ENCODE measurements at places on chromosomes 16 and 17.

DNA sequence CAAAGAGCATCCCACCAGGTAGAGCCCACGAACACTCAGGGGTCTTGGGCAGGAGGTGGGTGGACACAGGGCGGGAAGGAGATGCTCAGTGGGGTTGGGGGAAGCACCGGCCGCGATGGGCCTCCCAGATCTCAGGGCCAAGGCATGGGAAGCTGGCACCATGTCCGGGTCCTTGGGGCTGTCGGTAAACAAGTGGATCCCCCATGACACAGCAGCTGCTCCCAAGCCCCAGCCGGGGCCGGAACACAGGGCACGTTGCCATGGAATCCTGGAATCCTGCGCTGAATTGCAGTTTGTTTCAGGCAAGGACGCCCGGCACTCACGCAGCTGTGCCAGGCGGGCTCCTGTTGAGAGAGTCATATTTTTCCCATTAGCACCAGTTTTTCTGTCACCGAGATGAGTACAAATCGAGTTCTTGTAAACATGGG, 23.0 kb upstream of the CHMP6 start:
- peak; percentile 30 for DNase-seq

DNA sequence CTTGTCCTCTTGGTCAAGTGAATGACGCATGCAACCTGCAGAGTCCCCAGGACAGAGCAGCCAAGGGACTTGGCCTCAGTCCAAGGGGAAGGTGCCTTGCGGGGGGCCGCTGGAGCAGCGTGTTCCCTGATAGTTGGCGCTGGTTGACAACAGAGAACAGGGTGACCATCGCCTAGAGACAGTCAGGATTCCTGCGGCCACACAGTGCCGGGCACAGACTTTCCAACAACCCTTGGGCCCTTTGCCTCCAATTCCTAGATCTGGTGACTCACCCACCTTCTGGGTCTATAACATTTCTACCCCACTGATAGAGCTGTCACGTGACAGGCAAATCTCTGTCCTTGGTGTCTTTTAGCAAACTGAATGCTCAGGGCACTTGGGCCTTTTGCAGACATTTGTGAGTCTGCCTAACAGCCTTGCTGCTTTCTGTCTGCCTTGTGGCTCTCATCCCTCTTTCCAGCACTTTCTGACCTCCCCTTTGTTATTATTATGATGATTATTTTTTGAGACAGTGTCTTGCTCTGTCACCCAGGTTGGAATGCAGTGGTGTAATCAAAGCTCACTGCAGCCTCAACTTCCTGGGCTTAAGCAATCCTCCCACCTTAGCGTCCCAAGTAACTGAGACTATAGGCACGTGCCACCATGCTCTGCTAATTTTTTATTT, 11.9 kb upstream of the TEDC2 start:
- no peak for DNase-seq

DNA sequence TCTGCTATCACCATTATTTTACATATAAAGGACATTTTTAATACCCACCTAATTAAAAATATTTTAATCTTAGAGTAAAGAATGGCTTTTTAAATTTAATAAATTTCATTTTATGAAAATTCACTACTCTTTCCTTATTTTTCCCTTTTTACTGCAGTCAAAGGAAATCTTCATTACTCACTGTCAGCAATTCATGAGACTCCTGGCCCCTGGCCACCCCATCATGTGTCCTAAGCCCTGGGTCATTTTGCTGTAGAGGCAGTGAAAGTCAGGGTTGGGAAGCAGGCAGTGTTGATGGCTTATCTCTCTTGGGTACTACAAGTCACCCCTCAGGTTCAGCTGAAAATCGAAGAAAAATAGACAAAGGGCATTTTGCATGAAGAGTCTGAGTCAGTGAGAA, 468.6 kb upstream of the CCL2 start:
- DNase-seq: no peak

DNA sequence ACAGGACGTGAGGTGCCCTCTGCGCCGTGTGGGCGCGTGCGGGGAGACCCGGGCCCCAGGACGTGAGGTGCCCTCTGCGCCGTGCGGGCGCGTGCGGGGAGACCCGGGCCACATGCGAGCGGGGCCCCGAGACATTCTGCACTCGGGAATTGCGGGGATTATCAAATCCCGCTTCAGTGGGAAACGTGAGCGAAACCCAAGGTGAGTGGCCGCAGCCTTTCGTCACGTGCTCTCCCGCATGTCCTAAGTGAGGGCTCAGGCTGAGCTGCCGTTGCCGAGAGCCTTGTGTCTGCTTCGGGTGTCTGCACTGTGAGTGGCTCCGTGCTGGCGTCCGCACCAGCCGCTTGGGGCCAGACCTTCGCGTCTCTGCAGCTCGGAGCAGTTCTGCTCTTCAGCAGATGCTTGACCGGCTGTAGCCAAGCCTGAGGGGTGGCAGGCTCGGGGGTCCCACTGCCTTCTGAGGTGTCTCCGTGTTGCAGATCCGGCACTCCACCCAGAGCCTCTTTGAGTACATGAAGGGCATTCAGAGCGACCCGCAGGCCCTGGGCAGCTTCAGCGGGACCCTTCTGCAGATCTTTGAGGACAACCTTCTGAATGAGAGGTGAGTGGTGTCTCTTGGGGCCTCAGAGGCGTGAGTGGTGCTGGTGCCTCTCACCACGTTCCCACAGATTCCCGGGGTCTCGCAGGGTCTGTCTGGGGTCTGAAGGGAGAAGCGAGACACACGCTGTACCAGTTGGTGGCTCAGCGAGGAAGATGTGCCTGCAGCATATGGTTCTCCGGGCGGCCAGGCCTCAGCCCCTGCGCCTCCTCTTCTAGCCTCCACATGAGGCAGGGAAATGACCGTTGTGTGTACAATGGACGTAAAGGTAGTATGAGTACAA, 90.5 kb upstream of the ZNF750 start:
- DNase-seq: no peak

DNA sequence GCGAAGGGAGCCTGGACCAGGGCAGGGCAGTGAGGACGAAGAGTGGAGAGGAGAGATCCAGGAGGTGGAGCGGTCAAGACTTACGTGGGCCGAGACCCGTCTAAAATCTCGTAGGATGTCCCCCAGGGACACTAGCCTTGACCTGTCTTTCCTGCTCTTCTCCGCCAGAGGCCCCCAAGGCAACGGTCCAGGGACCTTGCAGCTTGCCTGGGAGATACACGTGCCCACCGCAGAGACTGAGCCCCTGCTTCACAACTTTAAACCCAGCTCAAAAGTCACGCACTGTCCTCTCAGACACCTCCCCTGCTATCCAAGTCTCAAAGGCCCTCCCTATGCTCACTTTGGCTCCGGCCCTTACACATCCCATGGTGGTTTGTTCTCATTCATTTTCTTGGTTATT, 9.4 kb downstream of the TIGD7 start:
- DNase-seq: no peak

- no peak for DNase-seq
Measured at GRCh38 chr16:17001471-17001870, 469.3 kb downstream of the XYLT1 start.

DNA sequence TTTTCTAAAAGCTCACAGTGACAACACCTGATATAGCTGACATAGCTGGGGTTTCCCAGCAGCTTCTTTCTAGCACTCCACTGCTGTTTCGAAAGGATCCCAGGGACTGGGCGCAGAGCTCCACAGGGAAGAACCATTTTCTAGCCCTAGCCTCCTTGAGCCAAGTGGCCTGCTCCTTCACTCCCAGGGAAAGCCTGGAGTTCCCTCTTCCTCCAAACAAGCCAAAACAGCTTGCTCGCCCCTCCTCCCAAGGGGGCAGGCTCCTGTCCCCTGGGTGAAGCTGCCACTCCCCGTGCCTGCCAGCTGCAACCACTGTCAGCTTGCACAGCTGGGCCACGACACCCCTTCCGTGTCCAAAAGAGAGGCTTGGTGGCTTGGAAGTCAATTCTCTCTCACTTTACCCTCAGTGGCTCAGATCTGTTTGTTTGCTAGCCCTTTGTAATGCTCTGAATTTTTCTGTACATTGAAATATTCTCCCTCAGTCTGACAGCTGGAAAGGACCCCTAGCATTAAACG, 59.8 kb downstream of the CYTH1 start:
- DNase-seq: no peak

GRCh38 chr17:56815711-56816110, 18.0 kb downstream of the C17orf67 start:
- no peak for DNase-seq

GRCh38 chr16:78326731-78327130, 227.3 kb downstream of the WWOX start:
- DNase-seq: no peak

- no peak for DNase-seq
Measured at GRCh38 chr17:4170639-4171280, 27.8 kb downstream of the CYB5D2 start.

DNA sequence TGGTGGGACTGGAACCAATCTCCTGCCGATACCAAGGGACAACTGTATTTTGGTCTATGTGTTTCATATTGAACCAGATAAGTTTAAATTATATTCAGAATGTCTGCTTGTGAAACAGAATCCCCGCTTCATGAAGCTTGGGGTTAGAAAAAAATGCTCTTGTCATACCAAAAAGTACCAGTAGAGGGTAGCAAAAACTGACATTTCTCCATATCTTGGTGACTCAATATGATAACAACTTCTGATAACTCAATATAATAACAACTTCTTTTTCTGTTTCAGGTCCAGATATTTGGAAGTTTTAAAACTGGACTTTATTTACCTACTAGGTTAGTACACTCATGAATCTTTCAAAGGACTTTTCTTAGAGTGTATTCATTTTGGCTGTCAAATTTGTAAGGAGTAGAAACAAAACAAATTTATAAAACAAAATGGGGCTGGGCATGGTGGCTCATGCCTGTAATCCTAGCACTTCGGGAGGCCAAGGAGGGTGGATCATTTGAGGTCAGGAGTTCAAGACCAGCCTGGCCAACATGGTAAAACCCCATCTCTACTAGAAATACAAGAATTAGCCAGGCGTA, 52.3 kb upstream of the ADCY7 start:
- no peak for DNase-seq

DNA sequence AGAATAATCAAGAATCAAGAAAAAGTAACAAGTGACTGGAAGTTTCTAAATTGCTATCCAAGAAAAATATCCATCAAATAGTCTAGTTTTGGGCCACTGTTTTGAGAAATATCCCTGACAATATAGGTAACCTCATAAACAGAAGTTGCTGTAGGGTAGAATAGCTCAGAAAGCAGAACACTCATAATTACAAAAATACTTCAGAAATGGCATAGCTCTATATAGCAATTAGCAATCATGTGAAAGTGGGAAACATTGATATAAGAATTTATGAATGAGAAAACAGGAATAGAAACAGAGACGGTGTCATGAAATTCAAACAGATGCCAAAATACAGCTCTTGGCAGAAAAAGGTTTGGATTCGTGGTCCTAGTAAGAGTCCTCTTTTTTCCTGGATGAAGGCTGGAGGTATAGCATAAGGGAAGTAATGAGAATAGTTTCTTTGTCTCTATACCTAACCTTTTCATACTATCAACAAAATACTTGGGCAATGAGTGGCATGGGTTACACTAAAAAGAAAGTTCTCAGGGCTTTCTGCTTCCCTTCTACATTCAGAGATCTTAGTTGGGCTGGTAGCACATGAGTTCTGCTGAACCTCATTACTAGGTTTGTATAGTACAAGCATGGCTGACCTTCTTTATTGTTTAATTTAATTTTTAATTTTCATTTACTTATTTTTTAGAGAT, 33.5 kb downstream of the SPAG9 start:
- DNase-seq: no peak

Measured in mucosa of gallbladder (tissue), 1 donor.